ENCODE measurements at places on chromosomes 2 and 18.

GRCh38 chr2:145383961-145384360, 864.0 kb upstream of the ZEB2 start:
- no peak for ATAC-seq

DNA sequence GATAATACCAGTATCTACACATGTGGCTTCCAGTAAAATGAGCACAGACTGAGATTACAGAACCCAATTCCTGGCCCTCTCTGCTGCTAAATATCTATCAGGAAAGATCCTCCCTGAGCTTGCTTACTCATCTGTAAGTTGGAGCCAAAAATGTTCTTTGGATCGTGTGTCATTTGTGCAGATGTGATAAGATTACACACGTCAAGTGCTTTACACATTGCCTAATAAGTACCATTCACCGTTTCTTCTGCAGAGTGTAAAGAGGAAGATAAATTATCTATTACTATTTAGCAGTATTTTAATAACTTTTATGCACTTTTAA, 23.2 kb upstream of the SLC20A1 start:
- ATAC-seq = no peak

DNA sequence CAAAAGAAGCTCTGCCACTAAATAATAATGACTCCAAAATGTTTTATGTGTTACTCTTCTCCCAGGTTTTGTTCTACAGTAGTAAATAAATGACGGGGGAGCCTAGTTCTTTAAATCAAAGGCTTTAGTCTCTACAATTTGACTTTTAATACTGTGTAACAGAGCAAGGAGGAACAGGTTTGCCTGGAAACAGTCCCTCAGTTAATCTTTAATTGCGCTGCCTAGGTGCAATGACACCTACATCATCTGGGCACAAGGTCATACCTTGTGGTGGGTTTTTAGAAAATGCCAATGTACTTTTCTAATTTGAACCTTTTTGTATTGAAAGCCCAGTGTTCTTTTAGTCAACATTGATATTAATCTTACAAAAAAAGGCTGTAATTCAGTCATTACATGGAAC, 287.3 kb upstream of the SETBP1 start:
- no peak for ATAC-seq

- peak; percentile 74 for ATAC-seq
These were observed 48.5 kb upstream of the PELI1 start for GRCh38 chr2:64192664-64193105.

DNA sequence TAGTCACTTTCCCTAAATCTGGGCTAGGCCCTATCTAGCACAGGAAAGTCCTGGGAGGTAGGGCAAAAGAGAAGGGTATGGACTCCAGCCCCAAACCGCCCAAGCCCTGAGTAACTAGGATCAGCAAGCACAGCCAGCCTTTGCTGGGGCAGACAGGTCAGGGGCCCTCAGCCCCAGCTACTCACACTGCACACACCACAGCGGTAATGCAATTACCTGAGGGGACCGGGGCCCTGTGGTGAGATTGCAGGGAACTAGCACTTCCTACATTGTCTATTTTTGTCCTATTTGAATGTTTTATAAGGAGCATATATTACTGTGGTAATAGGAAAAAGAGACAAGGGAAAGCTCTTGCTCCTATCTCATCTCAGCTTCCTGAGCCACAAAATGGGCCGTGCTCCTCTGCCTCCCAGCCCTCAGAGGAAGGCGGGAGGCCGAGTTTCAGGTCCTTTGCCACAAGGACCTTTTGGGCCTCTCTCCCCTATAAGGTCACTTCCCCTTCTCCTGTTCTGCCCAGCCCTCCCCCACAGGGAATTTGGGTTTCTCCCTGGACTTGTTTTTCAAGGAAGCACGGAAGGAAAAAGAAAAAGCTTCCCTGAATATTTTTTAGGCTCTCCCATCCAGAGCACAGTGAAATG, 20.5 kb downstream of the RAB11FIP5 start:
- no peak for ATAC-seq

- peak; percentile 87 for ATAC-seq
These were observed 132.2 kb downstream of the FMNL2 start for GRCh38 chr2:152466980-152467676.

GRCh38 chr18:8501044-8501443, 108.2 kb upstream of the RAB12 start:
- ATAC-seq = no peak

DNA sequence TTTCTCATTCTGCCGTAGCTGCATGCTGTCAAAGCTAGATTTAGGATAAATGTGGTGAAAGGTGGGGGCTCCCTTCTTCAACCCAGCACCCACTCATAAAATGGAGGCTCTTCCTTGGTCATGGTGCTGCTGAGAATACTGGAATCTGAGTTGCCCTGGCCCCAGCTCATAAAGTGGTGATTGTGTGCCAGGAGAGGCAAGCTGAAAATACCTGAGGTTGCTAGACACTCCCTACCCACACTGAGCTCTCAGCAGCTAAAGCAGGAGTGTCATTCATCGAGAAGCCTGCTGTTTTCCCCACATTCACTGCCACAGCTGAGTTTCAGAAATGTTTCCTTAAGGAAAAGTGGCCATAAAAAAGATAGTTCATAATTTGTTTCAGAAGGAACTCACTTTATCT, 297.1 kb upstream of the RBMS1 start:
- no peak for ATAC-seq

- ATAC-seq = peak; percentile 75
These were observed 124.6 kb upstream of the CD302 start for GRCh38 chr2:159922563-159922962.

DNA sequence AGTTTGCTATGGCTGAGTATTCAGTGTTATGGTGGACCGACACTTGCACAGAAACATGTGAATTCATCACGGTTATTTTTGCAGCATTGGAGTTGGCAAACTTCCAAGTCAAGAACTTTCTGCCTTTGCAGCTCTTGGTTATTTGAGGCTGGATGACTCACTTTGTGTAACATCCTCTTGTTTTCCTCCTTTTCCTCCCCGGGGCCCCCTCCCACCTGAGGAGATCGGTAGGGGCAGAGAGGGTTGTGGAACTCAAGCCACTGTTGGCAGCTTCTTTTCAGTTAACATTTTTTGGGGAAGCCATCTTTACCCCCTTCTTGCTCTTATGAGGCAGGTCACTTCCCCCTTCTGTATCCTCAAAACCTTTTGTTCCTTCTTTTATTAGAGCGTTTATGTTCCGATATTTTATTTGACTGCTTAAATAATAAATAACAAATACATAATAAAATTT, 48.6 kb downstream of the DDX1 start:
- no peak for ATAC-seq

GRCh38 chr2:165582409-165582808, 112.9 kb downstream of the CSRNP3 start:
- no peak for ATAC-seq

GRCh38 chr2:86788881-86789686, 1.6 kb downstream of the CD8A start:
- no peak for ATAC-seq

DNA sequence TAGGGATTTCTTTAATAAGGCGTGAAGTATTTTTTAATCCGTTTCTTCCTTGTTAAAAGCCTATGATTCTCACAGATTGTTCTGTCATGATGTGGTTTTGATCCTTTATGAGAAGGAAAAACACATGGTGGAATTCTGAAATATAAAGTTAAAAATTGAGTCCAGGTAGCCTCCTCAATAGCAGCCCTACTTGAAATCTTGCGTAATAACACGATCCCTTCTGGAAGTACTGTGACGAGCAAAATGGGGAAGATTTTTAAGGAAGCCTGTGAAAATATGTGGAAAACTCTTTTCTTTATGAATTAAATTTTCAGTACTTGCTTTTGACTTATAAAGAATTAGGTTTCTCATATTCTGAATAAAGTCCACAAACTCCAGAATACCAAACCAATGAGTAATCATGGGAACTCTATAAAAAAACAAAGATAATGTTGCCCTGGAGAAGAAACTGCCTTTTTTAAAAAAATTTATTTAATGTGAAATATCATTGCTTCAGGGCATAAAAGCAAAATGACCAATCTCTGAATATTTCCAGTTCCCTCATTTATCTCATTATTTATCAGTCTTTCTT, 476.4 kb upstream of the ZEB2 start:
- ATAC-seq = no peak

DNA sequence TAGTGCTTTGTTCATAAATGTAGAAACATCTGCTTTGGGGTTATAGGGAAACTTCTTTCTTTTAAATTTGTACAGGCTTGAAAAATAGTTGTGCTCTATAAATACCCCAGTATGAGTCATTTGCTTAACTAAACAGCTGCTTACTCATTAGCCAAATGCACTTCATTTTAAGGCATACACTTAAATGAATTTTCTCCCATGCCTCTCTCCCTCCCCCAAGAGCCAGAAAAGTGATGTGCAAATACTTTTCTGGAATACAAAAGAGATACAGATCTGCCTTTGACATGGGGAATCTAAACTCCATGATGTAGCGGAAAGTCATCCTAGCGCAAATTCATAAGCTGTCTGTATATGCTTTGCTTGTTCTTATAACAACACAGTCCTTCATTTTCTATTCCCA, 469.4 kb downstream of the DLGAP1 start:
- no peak for ATAC-seq

GRCh38 chr2:154381931-154382794, 316.3 kb upstream of the KCNJ3 start:
- no peak for ATAC-seq

DNA sequence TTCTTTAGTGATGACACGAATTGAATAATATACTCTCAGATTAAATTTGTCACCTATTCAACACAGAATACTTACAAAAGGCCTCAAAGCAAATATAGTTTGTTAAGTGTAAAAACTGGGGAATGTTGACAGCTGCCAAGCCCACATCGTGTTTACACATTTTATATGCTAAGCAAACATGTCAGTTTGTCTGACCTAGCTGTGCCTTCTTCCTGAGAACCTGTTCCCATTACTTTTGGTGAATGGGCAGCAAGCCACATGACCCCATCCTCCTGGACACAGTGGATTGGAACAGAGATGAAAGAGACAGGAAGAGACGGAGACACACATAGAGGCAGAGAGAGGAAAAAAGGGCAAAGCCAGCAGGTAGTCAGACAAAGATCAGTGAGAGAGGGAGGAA, 22.9 kb upstream of the CUL3 start:
- ATAC-seq = no peak

GRCh38 chr2:233474308-233475160, 92.0 kb downstream of the USP40 start:
- ATAC-seq = no peak

- ATAC-seq = no peak
These were observed 134.6 kb downstream of the MAP4K4 start for GRCh38 chr2:101832114-101832513.

DNA sequence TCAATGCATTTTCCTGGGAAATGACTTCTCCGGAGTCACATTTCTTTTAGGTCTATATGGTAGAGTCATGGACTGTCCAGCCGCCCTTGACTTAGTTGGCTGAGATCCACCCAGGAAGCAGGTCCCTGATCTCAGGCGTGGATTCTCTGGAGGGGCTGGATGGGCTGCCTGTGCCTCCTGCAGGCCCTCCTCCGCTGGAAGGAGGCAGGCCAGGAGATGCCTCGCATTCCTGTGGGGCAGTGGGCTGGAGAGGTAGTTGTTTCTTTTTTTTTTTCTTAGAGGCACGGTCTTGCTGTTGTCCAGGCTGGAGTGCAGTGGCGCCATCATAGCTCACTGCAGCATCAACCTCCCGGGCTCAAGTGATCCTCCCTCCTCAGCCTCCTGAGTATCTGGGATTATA, 129.0 kb upstream of the MYCN start:
- no peak for ATAC-seq

- no peak for ATAC-seq
These were observed 261.4 kb downstream of the CYP26B1 start for GRCh38 chr2:71886241-71886640.

- no peak for ATAC-seq
These were observed 255.8 kb downstream of the ERBB4 start for GRCh38 chr2:212282671-212283261.

GRCh38 chr18:70284976-70285620, 3.7 kb upstream of the SOCS6 start:
- no peak for ATAC-seq

DNA sequence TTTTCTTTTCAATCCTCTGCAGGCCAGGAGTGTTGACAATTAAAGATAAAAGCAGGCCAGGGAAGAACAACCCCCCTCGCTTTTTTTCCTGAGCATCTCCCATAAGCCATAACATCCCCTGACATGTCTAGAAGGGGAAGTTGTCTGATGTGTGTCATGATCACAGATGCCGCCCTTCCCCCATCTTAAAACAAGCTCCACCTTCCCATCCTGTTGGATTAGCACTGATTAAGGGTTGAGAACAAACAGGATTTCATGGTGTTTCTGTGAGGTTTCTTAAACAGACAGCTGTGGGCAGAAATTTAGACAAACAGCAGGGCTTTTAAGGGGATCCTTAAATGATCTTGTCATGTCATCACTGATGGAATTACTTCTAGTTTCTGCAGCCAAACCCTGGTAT, 59.4 kb upstream of the UPP2 start:
- ATAC-seq = no peak

DNA sequence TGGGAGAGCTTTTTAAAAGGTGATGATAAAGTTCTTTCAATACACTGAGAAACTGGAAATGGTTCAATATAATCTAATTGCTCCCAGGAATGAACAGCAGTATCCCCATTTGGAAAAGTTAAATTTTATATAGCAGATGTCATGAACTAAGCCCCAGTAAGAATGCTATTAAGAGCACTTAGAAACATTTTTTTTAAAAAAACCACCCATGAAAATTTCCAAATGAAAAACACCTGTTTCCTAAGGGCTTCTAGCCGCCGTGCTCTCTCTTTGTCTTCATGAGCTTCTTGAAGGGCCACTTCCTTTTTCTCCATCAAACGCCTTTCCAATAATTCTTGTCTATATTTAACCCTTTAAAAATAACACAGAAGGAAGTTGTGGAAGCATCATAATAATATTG, 77.0 kb downstream of the UPP2 start:
- ATAC-seq = no peak

GRCh38 chr18:34928754-34929335, 112.4 kb upstream of the MAPRE2 start:
- ATAC-seq = no peak

GRCh38 chr18:45719106-45719505, 4.9 kb upstream of the SLC14A1 start:
- no peak for ATAC-seq

GRCh38 chr18:68854786-68855391, 57.0 kb downstream of the CCDC102B start:
- ATAC-seq = no peak
